ENCODE measurements at places on chromosomes 2 and 18.

- no peak for DNase-seq
Observed at GRCh38 chr2:169139993-169140767, 70.8 kb downstream of the DHRS9 start.

GRCh38 chr18:74498712-74499627, 2.8 kb downstream of the CNDP2 start:
- peak; percentile 83 for DNase-seq

- DNase-seq, result no peak
Observed at GRCh38 chr2:189486237-189486770, 45.0 kb downstream of the WDR75 start.

DNA sequence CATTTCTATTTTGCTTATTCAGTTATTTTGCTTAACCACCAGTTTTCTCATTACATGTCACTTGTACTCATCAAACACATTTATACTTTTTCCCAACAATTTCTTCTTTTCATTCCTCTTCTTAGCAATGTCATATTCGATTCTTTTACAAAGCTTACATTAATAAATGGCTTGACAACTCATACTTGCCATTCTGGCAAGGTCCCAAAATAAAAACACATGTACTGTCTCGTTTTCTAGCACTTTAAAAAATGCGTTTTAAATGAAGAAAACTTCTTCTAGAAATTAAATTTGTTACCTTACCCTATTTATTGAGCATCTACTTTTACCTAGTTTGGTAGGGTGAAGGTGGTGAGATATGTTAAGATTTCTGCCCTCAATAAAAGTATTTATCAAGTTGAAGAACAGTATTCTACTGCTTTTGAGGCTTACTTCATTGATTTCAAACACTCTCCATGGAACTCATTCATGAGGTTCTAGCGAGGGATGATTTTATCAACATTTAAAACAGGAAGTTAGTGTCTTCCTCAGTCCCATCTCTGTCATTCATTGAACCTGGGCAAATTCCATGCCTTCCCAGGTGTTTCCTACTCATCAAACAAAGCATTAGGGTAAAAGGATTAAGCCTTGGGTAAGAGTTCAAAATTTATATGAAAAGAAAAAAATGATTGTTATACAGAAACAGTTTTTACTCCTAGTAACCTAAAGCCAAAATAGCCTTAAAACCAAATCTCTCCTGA, 52.6 kb downstream of the CALCRL start:
- no peak for DNase-seq

- no peak for DNase-seq
Observed at GRCh38 chr18:26920644-26921043, 55.1 kb upstream of the AQP4 start.

- no peak for DNase-seq
Observed at GRCh38 chr2:208674919-208675318, 268.3 kb downstream of the PTH2R start.

GRCh38 chr2:129376426-129377077, 602.9 kb upstream of the RAB6C start:
- no peak for DNase-seq

- no peak for DNase-seq
Observed at GRCh38 chr2:46976556-46977279, 61.1 kb upstream of the MCFD2 start.

GRCh38 chr2:68850524-68850923, 20.7 kb downstream of the BMP10 start:
- DNase-seq, result no peak

- DNase-seq, result no peak
Observed at GRCh38 chr18:9019135-9019534, 83.4 kb upstream of the NDUFV2 start.

DNA sequence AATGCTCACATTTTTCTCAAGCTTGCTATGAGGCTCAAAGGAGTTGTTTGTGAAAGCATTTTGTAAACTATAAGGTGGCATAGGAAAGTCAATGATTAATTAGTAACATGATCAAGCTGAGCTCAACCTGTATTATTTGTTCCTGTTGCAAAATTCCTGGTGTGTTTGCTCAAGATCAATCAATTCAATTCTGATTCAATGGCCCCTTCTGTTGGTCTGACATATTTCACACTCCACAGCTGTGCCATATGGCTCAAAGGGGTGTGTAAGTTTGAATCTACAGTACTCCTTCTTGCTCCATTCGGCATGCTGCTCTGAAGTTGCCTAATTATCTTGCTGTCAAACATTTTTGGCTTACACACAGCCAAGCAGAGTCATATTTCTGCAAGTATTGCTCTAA, 341.6 kb upstream of the LRP1B start:
- DNase-seq, result no peak

DNA sequence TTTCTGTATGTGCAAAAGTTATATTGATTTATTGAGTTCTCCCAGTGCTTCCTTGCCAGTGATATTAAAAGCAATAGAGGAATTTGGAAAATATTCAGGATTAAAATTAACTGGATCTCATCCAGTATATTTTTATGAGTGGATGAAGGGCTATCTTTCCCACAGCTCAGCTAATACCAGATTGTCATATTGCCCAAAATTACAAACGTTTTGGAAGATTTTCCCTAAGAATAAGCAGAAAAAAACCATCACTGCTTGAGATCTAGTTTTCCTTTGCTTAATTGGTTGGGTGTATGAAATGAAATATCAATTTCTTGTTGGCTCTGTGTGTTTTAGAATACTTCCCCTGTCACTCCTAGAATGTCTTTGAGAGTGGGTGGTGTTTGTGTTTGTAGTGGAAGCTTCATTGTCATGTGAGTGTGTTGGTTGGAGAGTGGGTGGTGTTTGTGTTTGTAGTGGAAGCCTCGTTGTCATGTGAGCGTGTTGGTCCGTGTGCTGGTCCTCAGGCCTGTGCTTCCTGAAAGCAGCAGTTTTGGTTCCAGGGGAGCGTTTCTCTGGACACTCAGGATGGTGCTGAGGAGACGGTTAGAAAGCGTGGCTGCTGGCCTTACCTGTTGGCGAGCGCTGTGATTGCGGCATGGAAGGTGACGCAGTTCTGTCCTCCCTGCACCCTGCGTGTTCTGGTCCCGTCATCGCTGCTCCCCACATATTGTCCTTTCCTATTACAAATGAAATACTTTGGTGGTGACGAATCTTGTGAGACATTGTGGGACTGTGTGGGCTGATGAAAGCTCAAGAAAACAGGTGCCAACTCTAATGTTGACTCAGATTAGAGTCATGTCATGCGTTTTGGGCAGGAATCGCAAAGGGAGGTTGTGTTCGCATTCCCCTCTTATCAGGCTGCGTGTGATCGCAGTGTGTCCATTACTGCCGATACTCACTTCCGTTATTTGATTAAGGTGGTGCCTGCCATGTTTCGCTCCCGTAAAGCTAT, 12.4 kb downstream of the ASB1 start:
- peak; percentile 10 for DNase-seq

- DNase-seq, result no peak
Observed at GRCh38 chr2:187580462-187581124, 26.4 kb upstream of the TFPI start.

DNA sequence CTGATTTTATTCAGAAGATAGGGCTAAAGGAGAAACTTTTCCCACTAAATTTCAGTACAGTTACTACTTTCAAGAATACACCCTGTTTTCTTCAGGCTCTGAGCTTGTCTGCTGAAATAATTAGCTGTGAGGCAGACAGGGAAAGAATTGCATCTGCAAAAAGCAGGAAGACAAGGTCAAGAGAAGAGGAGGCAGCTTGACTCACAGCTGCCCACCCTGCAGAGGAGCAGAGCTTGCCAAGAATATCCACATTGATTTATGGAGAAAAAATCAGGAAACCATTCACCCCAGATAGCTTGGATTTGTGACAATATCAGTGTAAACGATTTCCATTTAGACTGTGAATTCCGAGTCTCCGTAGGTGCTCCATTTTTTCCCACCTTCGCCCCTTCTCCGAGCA, 49.0 kb downstream of the ACTR2 start:
- DNase-seq, result no peak

DNA sequence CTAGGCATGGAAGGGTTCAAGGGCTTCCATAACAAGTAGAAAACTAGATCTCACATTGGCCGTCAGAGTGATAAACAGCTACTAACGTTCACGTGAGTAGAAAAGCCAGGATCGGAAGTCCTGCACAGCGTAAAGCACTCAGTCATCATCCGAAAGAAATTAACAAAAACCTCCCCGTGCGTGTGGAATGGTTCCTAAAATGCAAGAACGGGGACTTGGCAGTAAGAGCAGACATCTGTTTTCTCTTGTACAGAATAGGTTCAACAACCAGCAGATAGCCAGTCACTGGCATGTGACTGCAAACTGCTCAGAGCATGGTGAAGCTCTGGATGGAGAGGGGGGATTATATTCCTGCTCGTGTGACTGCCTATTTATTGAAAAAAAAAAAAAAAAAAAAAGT, 106.9 kb upstream of the ITGB6 start:
- no peak for DNase-seq

GRCh38 chr2:215356948-215357461, 45.1 kb downstream of the ATIC start:
- DNase-seq, result no peak

GRCh38 chr2:207290833-207291624, 125.3 kb upstream of the KLF7 start:
- no peak for DNase-seq

DNA sequence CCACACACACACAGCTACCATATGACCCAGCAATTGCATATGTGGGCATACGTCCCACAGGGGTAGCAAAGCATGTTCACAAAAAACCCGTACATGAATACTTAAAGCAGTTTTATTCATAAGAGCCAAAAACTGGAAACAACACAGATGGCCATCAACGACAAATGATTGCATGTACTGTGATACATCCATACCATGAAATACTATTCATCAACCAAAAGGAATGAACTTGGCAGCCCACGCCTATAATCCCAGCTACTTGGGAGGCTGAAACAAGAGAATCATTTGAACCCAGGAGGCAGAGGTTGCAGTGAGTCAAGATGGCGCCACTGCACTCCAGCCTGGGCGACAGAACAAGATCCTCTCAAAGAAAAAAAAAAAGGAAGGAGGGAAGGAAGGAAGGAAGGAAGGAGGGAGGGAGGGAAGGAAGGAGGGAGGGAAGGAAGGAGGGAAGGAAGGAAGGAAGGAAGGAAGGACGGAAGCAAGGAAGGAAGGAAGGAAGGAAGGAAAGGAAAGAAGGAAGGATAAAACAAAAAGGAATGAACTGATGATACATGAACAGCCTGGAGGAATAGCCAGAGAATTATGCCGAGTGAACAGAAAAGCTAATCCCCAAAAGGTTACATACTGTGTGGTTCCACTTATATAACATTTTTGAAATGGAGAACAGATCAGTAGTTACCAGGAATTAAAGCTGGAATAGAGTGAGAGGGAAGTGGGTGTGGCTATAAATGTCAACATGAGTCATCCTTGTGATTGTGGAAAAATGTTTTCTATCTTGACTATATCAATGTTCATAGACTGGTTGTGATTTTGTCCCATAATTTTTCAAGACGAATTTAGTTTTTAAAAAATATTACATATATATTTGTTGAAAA, 19.6 kb upstream of the YPEL5 start:
- no peak for DNase-seq

DNA sequence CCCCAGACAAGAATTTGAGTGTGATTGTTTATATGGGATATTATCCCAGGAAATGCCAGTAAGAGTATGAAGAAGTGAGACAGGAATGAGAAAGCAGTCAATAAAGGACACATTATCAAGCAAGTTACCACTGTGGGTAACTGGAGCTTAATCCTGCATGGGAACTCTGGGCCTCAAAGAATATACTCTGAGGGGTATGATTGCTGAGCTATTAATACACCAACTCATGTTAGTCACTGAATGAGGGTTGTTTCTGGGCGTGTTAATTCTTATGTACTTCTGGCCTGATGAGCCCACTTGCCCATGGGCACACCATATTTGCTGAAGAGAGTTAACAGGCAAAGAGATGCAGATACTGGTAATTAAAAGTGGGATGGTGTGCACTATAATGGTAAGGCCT, 26.6 kb upstream of the PAIP2B start:
- DNase-seq, result no peak

DNA sequence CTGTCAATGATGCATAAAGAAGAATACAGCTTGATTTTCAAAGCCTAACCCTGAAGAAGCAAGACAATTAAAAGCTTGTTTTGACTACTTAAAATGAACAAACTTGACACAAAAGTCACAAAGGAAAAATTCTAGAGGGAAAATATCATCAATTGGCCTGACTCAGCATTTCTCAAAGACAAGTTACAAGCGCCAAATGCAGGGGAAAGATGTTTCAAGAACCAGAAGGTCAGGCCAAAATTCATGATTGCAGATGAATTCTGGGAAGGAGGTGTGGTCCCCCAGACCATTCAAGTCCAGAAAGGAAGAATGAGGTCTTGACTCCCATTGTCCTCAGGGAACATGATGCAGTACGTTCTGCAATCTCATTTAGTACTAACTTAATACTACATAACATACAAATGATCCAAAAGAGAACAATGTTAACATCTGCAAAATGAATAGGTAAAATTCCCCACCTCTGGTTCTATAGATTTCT, 64.5 kb downstream of the FAM210A start:
- no peak for DNase-seq

DNA sequence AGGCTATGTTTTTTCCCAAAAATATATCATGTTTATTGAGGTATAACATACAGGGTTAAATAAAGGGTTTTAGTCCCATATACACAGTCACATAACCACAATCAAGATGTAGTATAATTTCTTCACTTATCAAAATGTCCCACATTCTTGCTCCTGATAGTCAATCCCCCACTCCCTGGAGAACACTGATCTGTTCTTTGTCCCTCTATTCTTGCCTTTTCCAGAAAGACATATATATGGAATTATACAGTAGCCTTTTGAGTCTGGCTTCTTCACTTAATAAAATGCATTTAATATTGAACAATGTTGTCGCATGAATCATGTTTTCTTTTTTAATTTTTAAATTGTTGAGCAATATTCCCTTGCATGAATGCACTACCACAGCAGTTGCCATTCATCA, 1059.7 kb downstream of the TSN start:
- no peak for DNase-seq

- DNase-seq, result no peak
Observed at GRCh38 chr2:143950704-143951103, 569.2 kb downstream of the ZEB2 start.

GRCh38 chr2:233404222-233404621, 49.9 kb downstream of the DGKD start:
- peak; percentile 82 for DNase-seq

DNA sequence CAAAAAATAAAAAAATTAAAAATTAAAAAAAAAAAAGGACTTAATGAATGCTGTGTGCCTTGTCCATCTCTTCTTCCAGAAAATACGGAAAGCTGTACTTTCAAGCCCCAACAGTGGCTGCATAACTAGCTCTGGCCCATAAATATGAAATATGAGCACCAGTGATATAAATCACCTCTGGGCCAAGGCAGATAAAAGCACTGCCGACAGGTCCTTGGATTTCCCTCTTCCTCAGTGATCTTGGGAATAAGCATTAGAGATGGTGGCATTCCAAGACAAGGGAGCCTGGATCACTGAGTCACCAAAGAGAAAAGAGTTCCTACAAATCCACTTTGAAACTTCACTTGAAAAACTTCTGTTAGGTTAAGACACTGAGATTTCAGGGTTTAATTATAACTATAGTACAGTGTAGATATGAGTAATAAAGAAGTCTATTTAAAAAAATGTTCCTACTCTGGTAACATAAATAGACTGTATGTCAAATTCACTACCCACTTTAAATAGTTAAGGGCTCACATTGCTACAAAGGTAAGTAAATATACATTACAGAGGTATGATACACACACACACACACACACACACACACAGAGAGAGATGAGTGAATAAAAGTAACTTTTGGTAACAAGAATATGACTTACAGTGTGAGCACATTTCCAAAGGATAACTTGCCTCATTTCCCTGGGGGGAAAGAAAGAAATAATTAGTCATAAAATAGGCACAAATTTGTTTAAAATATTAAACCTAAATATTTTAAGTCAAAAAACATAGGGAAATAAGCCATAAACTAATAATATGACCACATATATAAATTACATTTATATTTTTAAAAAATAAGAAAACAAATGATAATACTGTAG, 35.6 kb downstream of the PPP3R1 start:
- DNase-seq, result no peak

Measured in CD4-positive, alpha-beta T cell treated with Interleukin-17A for 1 hour (primary cell).